Uterus (tissue), 4 donors: ENCODE measurements at places on chromosomes 5 and 9. TPM values are rescaled to one million over a fixed set of nuclear protein-coding genes. Genes with fewer than 3 reads are reported as not detected.

The INSYN2B gene
- total RNA-seq: 0.34 TPM

The WASHC1 gene
- 26.9 TPM for total RNA-seq

The TRPM3 gene
- 4.5 TPM for total RNA-seq

The C5orf24 gene
- 62.9 TPM for total RNA-seq

The IL33 gene
- total RNA-seq: 6.9 TPM

The SOX30 gene
- not detected for total RNA-seq

The GPSM1 gene
- total RNA-seq: 41.8 TPM

The NR4A3 gene
- 1.1 TPM for total RNA-seq

The HBEGF gene
- total RNA-seq: 0.77 TPM

The CARD6 gene
- total RNA-seq: 6.2 TPM

The SPAG8 gene
- 6.0 TPM for total RNA-seq

The C9orf153 gene
- 0.82 TPM for total RNA-seq

The SPINK13 gene
- total RNA-seq: not detected

The TMEM252 gene
- 0.69 TPM for total RNA-seq

The GMCL2 gene
- not detected for total RNA-seq

The TNFSF8 gene
- 1.5 TPM for total RNA-seq

The PCDHGB6 gene
- total RNA-seq: 3.1 TPM

The ADAMTS16 gene
- 0.34 TPM for total RNA-seq

The AGXT2 gene
- total RNA-seq: not detected

The SEMA5A gene
- total RNA-seq: 9.9 TPM

The SLC45A2 gene
- total RNA-seq: not detected

The MELK gene
- total RNA-seq: not detected

The SYNPO gene
- 9.7 TPM for total RNA-seq

The IRX1 gene
- not detected for total RNA-seq

The ZFP2 gene
- total RNA-seq: 5.7 TPM

The FBXW5 gene
- 80.9 TPM for total RNA-seq

The IL9 gene
- total RNA-seq: not detected

The ASTN2 gene
- total RNA-seq: 5.2 TPM

The ATG10 gene
- total RNA-seq: 15.4 TPM

The BHMT2 gene
- total RNA-seq: 1.3 TPM

The POU5F2 gene
- 6.4 TPM for total RNA-seq
